ENCODE measurements at places on chromosomes 1 and 21.

GRCh38 chr1:186849271-186849671 is 20.5 kb downstream of the PLA2G4A start:
- no peak for DNase-seq

GRCh38 chr1:226149806-226150205 is 36.7 kb downstream of the ACBD3 start:
- DNase-seq: no peak

- no peak for DNase-seq
Observed at GRCh38 chr1:198259333-198260074, 102.7 kb downstream of the NEK7 start.

GRCh38 chr1:216907100-216907499 is 183.9 kb upstream of the ESRRG start:
- DNase-seq: no peak

GRCh38 chr1:47871799-47872353 is 125.3 kb downstream of the TRABD2B start:
- DNase-seq: no peak

DNA sequence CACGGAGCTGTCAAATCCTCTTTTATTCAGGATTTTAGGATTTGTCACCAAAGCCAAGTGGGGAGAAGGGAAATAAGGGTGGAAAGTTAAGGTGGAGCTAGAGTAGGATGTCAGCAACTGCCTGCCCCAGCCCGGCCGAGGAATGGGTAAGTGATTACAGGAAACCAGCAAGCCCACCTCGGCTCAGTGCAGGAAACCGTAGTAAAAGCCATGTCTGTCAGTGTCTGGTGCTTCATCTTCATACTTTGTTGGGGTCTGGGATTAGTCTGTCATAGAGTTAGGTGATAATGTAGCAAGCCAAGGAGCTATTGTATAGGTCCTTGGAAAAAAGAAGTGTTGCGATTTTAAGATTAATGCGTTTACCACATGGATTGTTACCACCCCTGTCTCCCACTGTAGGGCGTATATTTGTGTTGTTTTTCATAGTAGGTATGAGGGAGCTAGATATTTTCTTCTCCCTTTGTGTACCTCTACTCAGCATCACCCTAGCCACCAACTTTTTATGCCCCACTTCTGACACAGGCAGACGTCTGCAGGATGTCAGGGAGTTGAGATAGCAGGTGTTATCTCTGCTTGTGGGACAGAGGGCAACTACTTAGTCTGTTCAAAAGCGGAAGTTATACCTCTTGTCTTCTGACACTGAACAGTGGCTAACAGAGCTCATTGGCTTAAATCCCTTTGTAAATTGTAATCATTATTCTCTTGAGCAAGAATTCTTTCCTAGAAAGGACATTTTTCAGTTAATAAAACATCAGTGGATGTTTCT is 253.7 kb downstream of the HHAT start:
- no peak for DNase-seq

- DNase-seq: no peak
Observed at GRCh38 chr1:200512191-200512590, 102.4 kb upstream of the ZNF281 start.

DNA sequence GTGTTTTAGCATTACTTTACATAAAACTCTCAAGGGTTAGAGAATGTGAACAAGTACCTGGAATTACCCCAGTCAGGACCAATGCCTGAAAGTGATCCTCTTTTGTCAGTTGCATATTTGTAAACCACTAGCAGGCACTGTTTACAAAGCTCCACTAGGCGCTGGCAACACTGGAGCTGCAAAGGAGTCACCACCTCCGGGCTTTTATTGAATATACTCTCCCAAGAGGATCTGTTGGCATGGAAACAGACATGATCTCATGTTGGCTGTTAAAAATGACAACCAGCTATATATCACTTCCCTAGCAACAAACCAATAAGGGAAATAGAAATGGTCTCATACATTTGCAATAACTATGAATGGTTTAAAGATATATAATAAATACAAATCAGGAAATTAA is 116.0 kb downstream of the TTLL7 start:
- DNase-seq: no peak

DNA sequence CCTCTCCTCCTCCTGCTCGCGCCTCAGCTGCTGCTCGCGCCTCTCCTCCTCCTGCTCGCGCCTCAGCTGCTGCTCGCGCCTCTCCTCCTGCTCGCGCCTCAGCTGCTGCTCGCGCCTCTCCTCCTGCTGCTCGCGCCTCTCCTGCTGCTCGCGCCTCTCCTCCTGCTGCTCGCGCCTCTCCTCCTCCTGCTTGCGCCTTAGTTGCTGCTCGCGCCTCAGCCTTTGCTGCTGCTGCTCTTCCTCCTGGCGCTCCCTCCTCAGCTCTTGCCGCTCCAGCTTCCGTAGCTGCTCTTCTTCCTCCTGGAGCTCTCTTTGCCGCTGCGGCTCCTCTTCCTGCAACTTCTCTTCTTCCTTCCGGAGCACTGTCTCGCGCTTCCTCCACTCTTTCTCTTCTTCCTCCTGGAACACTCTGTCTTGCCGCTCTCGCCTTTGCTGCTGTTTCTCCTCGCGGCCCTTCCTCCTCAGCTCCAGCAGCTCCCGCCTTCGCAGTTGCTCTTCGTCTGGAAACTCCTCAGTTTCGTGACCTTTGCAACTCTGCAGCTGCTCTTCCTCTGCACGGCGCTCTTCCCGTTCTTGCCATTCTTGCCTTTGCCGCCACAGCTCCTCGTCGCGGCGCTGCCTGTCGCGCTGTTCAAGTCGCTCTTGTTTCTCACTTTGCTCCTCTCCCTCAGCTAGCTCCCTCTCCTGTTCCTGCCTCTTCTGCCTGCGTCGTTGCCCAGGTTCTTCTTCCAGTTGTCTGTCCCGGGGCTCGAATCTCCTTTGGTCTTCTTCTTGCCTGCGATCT is 3.0 kb downstream of the TCHH start:
- DNase-seq: peak; percentile 14

DNA sequence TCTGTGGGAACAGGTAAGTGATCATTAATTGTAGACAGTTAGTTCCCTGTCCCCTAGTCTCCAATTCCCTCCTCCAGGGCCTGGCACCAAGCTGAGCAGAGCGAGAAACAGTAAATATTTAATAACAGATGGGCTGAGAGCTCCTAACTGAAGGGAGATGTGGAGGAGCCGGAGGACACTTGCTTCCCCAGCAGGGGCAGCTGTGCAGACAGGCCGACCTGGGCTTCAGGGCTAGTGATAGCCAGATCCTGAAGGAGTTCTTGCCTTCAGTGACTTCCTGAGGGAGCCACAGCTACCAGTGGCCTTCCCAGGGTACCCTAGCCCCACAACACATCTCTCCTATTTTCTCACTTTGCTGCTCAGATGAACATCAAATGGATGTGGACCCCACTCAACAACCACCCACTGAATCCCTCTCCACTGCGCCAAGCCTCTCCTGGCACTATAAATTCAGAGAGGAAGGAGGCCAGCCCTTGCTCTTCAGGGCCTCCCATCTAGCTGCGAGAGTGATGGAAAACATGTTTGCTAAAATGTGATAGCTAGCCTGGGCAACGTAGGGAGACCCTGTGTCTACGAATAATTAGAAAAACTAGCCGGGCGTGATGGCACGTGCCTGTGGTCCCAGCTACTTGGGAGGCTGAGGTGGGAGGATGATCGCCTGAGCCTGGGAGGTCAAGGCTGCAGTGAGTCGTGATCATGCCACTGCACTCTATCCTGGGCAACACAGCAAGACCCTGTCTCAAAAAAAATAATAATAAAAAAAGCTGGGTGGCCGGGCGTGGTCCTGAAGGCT is 26.9 kb upstream of the SYNC start:
- DNase-seq: no peak

DNA sequence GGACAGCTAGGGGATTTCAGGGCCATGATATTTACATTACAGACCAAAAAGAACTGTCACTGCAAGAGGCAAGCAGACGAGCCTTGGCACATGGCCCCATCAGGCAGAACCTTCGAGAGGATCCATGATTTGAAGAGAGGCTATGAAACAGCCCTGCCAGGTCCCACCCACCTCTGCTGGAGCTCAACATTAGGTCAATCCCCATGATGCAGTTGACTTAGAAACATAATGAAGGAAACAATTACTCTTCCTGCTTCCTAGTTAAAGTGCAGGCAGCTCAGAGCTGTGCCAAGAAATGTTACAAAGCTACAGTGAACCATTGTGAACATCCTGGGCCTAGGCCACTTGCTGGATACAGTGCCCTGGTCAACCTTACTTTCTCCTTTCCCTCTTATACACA is 41.7 kb upstream of the PTCH2 start:
- no peak for DNase-seq

- DNase-seq: no peak
Observed at GRCh38 chr1:16442941-16443340, 2.4 kb downstream of the NECAP2 start.

DNA sequence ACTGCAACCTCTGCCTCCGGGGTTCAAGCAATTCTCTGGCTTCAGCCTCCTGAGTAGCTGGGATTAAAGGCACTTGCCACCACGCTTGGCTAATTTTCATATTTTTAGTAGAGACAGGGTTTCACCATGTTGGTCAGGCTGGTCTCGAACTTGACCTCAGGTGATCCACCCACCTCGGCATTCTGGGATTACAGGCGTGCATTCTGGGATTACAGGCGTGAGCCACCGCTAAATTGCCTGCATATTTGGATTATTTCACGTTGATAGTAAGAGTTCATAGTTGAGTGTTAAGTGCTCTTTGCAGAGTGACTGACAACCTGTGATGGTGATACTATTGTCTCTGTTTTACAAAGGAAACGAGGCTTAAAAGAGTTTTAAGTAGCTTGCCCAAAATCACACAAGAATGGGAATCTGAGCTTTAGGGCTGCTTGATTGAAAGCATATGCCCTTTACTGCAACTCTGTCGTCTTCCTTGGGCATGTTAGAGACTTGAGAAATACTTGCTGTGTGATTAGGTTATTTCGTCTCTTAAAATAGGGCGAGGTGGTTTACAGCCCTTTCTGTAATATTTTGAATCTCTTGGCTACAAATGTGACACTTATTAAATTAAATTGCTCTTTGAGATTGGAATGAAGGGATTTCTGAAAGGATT is 12.4 kb downstream of the CDC42 start:
- no peak for DNase-seq

Data from activated CD4-positive, alpha-beta T cell treated with anti-CD3 and anti-CD28 coated beads for 48 hours (primary cell).